Iris pigment epithelial cell (primary cell): ENCODE measurements at places on chromosomes 1 and 21.

GRCh38 chr1:184664661-184665060, 90.0 kb downstream of the EDEM3 start:
- DNase-seq: no peak

GRCh38 chr1:163346326-163346870, 24.6 kb downstream of the NUF2 start:
- DNase-seq: peak; percentile 45

GRCh38 chr1:235745503-235746136, 96.0 kb upstream of the GNG4 start:
- DNase-seq: peak; percentile 49

DNA sequence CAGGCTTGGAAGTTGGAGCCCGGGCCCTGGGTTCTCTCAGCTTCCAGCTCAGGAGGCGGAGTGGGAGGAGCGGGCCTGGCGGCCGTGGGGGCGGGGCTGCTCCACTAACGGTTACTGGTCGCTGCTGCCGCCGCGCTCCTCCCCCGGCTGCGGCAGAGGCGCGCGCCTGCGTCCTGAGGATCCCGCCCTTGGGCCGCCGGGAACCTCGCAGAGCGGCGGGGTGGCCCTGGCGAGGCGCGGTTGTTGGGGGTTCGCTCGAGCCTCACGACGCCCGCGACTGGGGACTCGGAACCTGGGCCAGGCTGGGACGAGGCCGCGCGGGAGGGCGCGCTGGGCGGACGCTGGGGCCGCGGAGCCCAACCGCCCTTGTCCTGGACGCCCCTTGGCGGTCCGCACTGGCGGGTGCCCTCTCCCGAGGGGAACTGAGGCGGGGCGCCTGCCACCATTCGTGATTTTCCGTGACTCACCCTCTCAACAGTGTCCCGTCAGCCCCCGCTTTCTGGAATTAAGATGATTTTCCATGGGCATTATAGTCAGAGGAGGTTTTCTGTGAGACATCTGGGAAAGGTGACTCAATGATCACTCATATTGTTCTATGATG, 34.1 kb downstream of the OR2G3 start:
- DNase-seq: no peak

DNA sequence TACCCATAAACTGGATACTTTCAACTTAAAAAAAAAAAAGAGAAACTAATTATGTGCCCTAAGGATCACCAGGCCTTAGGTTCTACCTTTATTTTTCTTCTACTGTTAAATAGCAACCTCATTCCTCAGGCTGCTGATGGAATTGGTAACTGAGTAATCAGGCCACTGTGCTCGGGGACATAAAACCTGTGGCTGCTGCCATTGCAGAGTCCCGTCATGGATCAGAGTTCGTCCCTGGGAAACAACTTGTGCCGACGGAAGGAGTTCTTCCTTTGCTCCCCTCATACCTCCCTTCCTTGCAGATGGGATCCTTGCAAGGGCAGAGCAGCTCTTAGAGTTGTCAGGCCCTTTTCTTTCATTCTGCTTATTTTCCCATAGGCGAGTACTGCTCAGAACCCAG, 123.6 kb downstream of the PBX1 start:
- no peak for DNase-seq

- DNase-seq: no peak
Measured at GRCh38 chr1:1940123-1940425, 21.0 kb upstream of the TMEM52 start.

DNA sequence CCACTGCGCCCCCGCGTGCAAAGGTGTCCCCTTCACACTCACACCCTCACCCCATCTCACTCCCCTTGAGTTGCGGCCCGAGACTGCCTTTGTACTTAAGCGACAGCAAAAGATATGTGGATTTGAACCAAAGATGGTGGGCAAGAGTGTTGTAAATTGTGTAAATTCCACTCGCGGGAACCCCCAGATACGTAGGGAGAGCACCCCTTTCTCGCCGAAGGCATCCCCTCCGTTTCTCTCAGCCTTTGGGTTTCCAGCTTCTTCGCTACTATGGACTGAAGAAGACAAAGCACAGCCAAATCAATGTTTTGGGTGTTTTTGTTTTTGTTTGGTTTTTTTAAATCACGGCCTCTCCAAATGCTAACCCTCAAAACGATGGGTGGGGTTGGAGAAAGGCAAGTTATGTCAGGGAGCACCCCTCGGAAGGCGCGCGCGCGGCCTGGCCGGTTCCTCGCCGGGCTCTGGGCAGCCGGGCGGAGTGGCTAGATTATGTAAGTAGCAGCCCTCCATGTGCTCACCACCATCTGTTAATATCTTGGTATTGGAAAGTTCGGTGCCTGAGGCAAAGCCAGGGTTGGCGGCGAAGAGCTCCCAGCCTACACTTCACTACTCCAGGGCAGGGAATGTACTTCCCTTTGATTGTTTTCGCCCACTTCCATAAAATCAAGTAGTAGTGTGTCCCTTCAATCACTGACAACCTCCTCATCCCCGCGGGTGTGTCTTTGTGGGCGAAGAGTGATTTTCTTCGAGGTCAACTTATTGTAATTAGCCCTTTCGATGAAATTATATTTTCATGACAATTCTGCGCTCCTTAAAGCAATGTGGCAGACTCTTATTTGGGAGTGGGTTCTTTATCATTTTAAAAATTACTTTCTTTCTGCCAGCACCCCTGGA, 4.0 kb upstream of the PROX1 start:
- no peak for DNase-seq

- no peak for DNase-seq
Measured at GRCh38 chr21:33490991-33491372, 534 bp downstream of the DNAJC28 start.

- DNase-seq: no peak
Measured at GRCh38 chr1:223270155-223270554, 93.8 kb downstream of the SUSD4 start.

DNA sequence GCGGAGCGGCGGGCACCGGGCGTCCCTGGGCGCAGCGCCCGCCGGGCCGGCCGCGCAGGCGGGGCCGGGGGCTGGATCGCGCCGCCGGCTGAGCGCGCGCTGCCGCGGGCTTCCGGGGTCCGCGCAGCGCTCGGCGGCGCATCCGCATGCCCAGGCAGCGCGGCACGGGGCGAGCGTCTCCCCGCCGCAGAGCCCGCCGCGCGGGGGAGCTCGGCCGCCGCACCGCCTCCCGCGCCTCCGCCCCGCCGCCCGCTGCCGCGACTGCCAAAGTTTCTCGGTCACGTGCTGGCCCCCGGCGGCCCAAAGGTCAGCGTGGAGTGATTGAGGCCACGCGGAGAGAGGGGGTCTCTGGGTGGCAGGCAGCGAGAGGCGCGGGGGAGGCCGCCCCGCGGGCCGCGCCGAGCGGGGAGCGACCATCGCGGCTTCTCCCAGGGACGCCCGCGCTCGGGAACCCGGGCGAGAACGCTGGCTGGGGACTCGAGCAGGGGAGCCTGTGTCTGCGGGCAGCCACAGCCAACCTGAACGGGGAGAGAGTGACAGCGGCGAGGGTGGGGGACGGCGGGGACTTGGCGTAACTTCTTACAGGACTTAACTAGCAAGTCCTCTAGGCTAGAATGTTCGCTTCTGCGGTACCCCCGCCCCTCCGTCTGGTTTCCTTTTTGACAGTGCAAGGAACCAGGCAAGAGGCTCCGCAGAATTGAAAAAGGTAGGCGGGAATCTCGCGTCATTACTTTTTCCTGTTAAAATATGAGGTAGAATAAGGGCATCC, at the start of gene ILDR2:
Gene ILDR2, minus strand, starts transcription at position 180 of the 769 bp plus-strand sequence. CDS start 272 bp downstream, outside the sequence.
- DNase-seq: peak; percentile 28

DNA sequence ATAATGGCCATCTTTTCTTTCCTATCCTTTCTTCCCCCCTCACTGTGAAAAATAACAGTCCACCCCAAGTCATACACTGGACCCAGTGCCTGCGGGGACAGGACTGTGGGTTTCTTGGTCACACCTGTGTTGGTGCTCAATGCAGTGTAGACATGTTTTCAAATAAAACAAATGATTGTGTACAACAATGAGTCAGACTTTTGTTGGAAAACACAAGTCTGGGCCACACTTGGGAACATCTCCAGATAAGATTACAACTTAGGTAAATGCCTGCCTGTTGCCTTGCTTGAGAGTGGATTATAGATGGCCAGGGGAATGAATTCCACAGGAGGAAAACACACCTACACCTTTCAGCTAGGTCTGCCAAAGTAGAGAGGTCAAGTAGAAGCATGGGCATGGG, 34.1 kb downstream of the PDPN start:
- no peak for DNase-seq

GRCh38 chr1:60255565-60255964, 182.0 kb upstream of the C1orf87 start:
- DNase-seq: peak; percentile 24

DNA sequence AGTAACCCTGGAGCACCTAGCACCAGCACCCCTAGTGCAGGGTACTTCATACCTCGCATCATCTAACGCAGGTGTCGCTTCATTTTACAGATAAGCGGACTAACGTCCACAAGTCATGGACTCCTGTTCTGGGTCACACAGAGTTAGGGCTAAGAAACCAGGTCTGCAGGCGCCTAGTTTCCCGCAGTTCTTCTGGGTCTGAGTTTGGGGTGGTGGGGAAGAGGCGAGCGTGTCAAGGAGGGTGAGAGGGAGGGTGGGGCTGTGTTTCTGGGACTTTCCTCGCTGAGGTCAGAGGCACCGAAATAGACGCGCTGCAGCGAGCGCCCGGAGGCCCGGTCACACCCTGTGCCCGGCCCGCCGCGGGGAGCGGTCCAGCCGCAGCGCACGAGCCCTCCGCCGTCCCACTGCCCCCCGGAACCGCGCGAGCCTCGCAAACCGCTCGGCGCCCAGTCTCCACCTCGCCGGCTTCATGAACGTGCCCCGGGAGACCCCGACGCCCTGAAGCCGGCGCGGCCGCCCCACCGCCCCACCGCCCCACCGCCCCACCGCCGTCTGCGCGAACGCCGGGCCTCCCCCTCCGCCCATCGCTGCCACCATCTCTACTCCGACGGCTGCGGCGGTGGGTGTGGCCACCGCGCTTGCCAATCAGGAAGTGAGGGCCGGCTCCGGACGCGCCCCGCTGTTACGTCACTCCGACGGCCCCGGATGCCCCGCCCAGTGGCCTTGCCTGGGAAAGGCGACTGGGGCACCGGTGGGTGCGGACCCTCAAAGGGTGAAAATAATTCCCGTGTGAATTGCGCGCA, 12.3 kb downstream of the IFI6 start:
- peak; percentile 78 for DNase-seq

- peak; percentile 17 for DNase-seq
Measured at GRCh38 chr1:180947901-180948640, 35.4 kb downstream of the KIAA1614 start.

- DNase-seq: peak; percentile 76
Measured at GRCh38 chr1:150813028-150813707, 5.1 kb upstream of the CTSK start.

DNA sequence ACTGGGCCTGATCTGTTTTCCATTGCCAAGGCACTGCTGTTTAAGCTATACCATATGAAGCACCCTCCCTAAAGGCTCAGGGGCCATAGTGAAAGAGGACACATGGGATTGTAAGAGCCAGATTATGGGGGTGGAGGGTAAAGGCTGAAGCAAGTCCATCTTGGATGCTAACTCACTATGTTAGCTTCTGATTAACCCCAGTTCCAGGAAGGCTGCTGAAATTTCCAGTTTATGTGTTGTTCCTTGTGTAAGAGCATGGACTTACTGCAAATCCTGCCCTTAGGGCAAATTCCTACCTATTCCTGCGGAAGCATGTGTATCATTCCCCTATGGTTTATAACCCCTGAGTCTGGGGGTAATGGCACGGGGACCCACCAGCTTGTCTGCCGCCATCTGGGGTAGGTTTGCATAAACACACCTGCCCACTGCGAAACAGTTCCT, 91.8 kb upstream of the SERBP1 start:
- DNase-seq: no peak

DNA sequence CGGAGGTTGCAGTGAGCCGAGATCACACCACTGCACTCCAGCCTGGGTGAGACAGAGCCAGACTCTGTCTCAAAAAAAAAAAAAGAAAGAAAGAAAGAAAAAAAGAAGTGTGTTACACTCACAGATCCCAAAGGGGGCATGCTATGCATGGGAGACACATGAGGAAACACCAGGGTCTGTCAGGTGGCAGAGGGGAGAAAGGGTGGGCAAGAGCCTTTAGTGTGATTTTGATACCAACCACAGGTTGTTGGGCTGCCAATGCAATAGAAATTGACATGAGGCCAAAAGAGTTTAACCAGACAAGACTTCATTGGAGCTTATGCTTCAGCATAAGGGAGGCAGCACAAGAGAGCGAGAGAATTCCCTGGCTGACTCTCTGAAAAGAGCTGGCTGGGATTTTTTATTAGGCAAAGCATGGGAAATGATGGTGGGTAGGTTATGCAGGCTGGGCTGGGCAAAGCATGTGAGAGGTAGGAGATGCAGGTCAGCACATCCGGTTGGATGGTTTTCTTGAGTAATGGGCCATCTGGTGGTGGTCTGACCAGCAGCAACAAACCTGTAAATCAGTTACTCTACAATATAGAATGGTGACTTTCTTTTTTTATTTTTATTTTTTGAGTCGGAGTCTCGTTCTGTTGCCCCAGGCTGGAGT, 11.7 kb upstream of the EXTL1 start:
- DNase-seq: no peak

DNA sequence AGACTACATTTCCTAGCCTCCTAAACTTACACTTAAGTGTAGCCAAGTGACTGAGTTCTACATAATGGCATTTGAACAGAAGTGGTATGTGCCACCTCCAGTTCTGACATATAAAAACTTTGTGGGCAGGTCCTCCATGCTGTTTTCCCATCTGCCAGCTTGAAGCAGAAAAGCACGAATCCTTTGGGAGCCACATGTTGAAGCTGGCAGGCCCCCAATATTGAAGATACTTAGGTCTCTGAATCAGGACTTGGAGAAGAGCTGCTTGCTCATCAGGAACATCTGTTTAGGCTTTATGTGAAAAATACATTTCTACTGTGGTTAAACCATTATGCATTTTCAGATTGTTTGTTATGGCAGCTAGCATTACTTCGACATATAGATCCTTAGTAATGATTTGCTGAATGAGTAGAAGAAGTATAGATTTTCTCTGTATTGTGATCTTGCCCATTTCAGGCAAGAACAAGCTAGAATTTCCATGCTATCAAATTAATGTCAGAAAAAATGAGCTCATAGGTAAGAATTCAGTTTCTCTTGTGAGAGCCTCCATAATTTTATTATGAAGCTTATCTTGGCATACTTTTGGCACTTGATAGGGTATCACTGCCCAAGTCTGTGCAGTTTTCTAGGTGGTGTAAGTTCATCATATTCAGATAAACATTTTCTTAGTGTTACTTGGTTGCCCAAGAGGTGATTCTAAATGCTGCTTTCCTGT, 68.4 kb downstream of the GDAP2 start:
- DNase-seq: peak; percentile 41
